Stimulated activated CD8-positive, alpha-beta memory T cell treated with anti-CD3 and anti-CD28 coated beads, Interleukin-7, amount 100 ng/mL, for 1 hour (primary cell): ENCODE measurements at places on chromosomes 3 and 15.

DNA sequence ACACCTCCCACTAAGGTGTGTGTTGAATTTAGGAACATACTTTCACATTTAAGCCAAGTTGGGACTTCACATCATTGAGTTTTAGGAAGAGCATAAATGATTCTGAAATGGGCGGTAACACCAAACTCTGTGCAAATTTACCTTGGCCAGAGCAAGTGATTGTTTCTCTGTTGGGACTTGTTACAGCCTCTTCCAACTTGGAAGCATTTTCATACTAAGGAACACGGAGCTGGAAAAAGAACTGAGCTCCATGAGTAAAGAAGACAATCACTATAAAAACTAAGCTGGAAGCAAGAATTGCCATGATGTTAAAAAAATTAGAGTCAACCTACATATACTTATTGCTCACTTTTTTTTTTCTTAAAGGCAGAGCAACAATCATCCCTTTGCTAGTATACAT, 371.3 kb downstream of the ERC2 start:
- no peak for DNase-seq

GRCh38 chr15:31062310-31062847, 39.1 kb downstream of the TRPM1 start:
- DNase-seq, result no peak

GRCh38 chr3:96319166-96319565, 495.2 kb upstream of the EPHA6 start:
- no peak for DNase-seq

GRCh38 chr15:44584162-44584749, 47.3 kb downstream of the EIF3J start:
- DNase-seq, result peak; percentile 18

GRCh38 chr3:183285828-183286457, 32.9 kb downstream of the B3GNT5 start:
- peak; percentile 77 for DNase-seq

DNA sequence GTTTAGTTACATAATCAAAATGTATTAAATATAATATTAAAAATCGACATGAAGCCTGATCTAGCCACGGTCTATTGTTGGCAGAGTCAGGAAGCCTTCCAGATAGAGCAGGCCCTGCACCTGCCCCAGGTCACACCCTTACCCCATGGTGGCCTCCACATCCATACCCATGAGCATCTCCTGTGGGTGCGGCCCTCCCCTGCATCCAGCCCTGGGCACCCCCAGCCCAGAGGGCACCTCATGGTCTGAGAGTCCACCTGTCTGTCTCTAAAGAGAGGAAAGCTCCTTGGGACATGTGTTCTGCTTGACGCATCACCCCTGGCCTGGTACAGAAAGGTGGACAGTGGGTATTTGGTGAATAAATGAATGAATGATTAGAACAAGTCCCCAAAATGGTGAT, 37.2 kb upstream of the CSPG4 start:
- DNase-seq, result no peak

GRCh38 chr3:107188262-107188661, 189.0 kb upstream of the CCDC54 start:
- DNase-seq, result no peak

DNA sequence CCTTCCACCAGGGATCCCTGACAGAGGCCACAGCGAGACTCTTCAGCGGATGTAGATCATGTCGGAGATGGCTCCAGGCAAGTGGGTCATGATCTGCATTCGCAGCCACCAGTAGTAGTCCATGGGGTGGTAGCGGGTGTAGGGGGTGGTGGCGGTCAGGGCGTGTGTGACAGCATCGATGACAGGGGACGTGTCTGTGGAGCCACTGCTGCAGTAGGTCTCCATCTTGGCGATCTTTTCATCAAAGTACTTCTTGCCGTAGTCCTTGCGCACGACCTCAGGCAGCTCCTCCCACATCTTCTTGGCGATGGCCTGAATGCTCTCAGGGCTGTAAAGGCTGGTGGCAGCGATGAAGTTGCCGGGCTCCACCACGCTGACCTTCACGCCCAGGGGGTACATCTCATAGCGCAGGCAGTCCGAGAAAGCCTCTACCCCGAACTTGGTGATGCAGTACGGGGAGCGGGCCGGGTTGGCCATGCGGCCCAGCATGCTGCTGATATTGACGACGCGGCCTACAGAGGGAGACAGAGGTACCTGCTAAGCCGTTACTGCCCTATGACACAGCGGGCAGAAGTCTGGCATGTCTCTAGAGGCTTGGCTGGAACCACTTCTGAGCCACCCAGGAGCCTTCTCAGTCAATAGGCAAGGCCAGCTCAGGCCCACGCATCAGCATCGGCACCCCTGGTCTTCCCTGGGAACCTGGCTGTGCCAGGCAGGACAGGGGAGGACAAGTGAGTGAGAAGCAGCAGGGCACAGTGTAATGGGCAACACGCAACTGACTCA, 43.7 kb downstream of the BDH1 start:
- no peak for DNase-seq

DNA sequence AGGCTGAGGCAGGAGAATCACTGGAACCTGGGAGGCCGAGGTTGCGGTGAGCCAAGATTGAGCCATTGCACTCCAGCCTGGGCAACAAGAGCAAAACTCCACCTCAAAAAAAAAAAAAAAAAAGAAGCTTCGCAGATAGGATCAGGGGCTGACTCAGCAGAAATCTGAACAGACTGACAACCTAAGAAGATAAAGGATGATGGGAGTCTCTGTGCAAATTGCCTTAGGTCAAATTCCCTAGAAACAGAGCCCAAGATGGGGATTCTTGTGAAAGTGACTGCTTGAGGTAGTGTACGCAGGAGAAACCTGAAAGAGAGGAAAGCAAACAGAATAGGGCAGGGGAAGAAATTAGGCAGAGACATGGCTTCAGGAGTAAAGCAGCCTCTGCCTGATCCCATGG, 160.8 kb upstream of the LRIG1 start:
- DNase-seq, result no peak

- DNase-seq, result no peak
Measured at GRCh38 chr3:172707030-172707429, 3.8 kb downstream of the NCEH1 start.

DNA sequence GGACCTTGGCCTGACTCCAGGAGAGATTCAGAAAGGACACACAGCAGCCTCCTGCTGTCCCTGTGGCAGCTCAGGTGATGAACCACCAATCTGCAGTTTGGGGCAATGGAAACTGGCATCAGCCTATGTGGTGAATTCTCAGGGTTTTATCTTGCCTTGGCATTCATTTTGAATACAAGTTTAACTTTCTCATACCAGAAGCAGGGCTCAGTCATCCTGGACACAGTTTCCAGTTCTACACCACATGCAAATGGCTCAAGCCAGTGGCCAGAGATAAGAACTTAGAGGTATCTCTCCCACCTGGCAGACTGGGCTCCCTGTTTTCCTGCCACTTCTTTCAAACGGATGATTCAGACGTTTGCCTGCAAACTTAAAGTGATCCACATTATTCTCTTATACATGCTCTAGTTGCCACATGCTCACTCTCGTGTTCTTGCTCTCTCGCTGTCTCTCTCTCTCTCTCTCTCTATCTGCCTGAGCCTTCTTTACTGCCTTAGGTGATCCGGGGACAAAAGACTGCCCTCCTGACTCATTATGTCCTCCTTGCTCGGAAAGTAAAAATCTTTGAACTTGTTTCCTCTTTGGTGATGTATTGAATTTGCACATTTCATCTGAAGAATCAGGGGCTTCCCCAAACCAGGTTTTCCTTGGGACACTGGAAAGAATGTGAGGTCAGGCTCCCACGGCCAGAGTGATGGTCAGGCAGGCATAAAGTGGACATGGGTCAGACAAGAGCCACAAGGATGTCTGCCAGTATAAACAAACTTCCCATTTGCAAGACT, 99.6 kb upstream of the STT3B start:
- DNase-seq, result no peak

GRCh38 chr3:15820911-15821310, 23.1 kb upstream of the ANKRD28 start:
- DNase-seq, result no peak

DNA sequence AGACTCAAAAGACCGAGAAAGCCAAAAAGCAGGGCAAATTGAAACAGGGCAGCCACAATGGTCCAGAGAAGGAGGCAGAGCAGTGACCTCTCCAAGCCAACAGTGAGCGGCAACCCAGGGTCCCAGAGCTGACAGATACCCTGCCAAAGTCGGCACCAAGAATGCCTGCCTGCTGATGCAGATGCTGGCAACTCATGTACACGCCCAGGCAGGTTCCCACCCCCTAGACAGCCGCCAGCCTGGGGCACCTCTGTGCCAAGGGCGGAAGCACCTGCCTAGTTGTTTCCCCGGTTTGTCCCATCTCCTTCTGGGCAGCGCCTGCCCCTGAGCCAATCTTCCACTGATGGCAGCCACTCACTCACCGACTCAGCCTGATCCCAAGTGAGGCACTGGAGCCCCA, 22.1 kb downstream of the KLHL25 start:
- no peak for DNase-seq

GRCh38 chr15:78047761-78048627, 29.5 kb downstream of the TBC1D2B start:
- DNase-seq, result no peak

DNA sequence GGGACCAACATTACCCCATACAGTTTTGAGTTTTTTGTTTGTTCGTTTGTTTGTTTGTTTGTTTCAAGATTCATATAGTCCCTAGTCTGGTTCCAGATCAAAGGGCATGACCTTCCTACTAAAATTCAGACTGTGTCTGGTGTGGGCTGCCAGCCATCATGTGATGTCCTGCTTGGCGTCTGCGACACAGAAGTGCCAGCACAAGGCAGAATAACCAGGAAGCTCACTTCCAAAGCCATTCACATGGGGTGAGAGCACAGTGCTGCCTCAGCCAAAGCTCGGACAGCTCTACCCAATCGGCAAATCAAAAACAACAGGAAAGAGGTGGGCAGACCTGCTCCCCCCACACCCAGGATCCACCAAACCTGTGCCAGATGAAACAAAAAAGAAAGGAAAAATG, 142.6 kb upstream of the THBS1 start:
- DNase-seq, result no peak

GRCh38 chr15:88894819-88895767, at the start of gene HAPLN3:
HAPLN3 (minus strand) TSS chr15:88895544; CDS start chr15:88887298, 8,246 bp downstream.
- no peak for DNase-seq
